ENCODE measurements at places on chromosomes 5 and 9.

DNA sequence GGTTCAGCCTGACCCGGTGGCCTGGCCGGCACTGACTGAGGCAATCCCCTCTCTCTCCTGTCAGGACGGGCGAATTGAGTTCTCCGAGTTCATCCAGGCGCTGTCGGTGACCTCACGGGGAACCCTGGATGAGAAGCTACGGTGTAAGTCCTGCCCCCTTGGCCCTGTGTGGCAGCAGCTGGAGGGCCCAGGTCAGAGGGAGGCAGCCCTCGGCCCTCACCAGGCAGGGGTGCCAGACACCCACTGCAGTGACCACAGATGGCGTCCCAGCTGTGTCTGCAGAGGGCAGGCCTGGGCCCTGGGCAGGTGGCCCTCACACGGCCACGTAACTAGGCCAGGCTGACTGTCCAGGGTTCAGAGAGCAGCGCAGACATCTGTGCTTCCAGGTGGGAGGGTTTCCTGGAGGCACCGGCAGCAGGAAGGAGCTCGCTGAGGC is 45.9 kb upstream of the HMCN2 start:
- DNase-seq = no peak

DNA sequence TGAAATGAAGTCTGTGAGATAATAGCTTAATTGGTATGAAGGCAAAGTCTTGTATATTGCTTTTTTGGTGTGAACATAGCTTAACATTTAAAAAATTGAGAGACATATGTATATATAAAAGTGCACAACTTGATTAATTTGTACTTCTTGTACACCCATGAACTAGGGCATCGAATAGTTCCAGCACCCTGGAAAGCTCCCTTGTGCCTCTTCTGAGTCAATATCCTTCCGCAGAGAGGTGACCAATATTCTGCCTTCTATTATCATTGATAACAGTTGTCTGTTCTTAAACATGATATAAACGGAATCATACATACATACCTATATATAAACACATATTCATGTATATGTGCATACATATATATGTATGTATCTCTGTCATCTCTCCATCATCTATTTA is 185.4 kb downstream of the PHF2 start:
- no peak for DNase-seq

GRCh38 chr5:94396687-94397086 is 221.7 kb downstream of the KIAA0825 start:
- no peak for DNase-seq

DNA sequence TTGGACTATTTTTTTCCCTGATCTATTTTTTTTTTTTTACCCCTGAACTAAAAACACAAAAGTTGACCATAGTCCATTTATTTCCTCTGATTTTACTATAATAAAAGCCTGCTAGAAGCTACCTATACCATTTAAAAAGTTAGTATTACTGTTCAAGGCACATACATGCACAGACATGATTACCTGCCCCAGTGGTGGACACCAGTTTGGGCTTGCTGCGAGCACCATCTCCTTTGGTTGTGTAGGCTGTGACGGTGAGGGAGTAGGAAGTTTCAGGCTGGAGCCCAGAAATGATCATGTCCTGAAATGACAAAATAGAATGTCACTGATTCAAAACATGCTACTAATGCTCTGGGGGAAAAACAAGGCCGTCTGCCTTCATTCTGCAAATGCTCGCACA is 693.1 kb upstream of the DMAC1 start:
- DNase-seq = no peak

DNA sequence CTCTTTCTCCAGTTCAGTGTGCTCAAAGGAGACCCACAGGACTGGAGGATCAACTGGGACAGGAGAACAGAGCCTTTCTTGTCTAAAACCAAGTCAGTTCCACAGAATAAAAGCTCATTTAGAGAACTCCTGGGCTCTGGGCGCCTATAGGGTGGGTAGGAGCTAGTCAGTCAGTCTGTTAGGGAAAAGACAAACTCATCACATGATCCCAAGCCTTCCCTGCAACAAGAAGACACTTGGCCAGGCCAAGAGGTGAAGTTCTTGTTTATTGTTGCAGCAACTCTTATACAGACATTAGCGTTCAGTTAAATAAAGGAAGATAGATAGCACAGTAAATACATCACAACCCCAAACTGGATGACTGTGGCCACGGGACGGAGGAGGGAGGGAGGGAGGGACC is 102.3 kb downstream of the ENTREP1 start:
- no peak for DNase-seq

- DNase-seq = no peak
Measured at GRCh38 chr5:5617024-5617423, 194.5 kb downstream of the ICE1 start.

GRCh38 chr5:161483721-161484120 is 62.8 kb downstream of the GABRB2 start:
- DNase-seq = no peak

DNA sequence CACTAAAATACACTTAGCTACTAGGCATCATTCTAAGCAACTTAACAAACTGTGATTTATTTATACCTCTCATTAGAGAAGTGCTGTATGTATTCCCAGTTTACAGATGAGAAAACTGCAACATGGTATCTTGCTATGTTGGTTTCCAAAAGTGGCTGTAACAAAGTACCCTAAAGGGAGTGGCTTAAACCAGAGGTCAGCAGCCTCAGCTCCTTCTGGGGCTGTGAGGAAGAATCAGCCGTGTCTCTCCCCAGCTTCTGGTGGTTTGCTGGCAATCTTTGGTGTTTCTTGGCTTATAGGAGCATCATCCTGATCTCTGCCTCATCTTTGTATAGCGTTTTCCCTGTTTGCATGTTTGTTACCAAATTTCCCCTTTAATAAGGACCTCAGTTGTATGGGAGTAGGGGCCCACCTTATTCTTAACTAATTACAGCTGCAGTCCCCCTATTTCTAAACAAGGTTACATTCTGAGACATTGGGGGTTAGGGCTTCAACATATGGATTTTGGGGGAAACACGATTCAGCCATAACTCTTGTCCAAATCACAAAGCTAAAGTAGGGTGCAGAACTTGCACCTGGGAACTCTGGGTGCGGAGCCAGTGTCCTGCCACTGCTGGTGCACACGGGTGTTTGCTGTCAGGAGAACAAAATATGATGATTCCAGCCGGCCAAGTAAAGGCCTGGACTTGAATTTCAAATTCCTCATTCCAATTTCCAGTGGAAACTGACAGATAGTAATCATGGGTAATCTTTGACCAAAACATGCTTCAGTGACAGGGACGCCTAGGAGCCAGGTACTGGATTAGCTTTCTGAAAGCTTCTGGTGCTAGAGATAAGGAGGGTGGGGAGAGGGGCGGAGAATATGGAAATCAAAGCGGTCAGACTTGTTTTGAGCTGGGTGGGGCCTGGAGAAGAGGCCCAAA is 43.3 kb downstream of the RAI14 start:
- DNase-seq = peak; percentile 80

GRCh38 chr9:34072868-34073590 is 24.3 kb upstream of the UBAP2 start:
- no peak for DNase-seq

- no peak for DNase-seq
Measured at GRCh38 chr5:134432174-134432573, 20.5 kb upstream of the CDKN2AIPNL start.

DNA sequence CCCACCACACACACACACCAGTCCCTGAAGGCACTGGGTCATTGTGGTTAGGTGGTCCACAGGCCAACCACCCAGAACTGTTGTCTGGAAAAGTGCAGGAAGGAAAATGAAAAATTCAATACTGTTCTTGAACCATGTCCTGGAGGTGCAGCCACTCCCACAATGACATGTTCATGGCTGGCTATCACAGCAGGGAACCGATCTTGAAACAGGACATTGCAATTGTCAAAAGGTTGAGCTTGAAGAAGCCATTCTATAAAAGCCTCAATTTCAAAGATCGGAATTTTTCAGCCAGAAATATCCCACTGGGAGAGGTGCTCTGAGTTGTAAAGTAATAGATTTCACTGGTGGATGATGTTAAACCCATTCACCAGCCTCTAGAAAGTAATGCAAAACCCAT is 218.2 kb downstream of the GNA14 start:
- no peak for DNase-seq

DNA sequence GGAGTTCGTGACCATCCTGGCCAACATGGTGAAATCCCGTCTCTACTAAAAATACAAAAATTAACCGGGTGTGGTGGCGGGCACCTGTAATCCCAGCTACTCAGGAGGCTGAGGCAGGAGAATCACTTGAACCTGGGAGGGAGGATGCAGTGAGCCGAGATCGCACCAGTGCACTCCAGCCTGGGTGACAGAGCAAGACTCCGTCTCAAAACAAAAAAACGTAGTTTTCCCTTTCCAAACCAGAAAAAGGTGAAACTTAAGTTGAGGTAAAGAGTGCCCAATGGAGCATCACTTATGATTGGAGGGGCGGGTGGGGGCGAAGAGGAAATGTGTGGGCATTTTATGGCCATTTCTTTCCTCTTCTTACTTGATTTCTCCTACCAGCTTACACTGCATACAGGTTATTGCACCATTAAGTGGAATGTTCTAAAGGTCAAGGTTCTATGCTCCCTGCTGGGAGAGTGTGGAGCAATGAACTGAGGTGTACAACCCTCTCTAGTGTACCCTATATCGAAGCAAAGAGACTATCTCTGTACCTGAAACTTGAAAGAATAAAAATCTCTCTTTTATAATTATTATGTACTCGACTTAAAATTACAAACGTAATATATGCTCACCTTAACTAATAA is 136.2 kb downstream of the DEPDC1B start:
- no peak for DNase-seq

DNA sequence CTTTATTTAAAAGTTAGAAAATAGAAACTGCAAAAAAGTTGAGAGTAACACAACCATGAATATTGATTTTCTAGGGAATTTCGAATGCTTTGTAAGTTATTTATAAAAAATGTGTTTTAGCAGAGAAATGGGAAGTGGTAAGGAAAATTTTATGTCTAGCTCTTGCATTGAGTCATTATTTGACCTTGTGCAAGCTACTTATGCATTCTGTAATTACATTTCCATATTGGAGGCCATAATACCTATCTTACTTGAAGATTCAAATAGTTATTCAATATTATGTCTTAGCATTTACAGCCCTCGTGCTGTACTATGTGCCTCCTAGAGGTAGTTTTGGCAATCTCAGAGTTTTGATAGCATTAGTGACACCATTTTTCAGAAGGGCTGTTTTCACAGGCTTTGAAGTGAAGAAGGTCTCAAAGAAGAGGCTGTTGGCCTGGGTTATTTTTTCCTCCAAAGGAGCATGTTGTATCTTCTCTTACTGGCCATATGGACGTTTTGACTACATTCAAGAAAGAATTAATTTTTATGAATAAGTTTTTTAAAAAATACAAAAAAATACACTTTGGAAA is 7.4 kb upstream of the DAP start:
- DNase-seq = peak; percentile 17

DNA sequence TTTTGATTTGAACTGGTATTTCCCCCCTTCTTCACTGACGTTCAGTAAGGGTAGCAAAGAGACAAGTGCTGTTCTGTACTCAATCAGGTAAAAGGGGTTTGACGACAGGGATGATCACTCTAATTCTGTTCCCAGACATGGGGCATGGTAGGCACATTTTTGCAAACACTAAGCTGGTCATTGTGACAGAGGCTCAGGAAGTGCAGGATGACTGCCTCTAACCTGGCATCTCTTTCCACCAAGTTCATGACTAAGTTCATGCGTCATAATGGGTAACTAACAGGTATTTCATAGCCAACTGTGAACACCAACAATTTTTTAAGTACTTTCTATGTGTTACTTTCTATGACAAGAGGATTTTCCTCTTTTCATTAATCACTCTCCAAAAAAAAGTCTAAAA is 166.5 kb downstream of the MAPKAP1 start:
- no peak for DNase-seq

- DNase-seq = no peak
Measured at GRCh38 chr9:15612962-15613361, 60.1 kb downstream of the CCDC171 start.

GRCh38 chr5:979100-979817 is 29.3 kb upstream of the NKD2 start:
- no peak for DNase-seq

DNA sequence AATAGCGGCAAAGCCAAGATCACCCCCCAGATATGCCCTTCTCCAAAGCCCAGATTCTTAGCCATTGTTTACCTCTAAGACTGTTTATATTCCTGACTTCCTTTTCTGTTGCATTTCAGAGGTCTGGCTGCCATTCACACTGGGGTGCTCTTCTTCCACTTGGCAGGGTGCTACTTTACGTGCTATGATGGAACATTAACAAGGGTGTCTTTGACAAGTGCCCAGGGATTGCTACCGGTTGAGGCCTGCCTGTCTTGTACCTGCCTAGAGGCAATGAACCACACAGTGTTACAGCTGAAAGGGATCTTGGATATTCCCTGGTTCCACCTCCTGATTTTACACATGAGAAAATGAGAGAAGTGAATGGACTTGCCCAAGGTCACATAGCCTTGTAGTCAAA is 352.1 kb upstream of the KIF2A start:
- DNase-seq = no peak

DNA sequence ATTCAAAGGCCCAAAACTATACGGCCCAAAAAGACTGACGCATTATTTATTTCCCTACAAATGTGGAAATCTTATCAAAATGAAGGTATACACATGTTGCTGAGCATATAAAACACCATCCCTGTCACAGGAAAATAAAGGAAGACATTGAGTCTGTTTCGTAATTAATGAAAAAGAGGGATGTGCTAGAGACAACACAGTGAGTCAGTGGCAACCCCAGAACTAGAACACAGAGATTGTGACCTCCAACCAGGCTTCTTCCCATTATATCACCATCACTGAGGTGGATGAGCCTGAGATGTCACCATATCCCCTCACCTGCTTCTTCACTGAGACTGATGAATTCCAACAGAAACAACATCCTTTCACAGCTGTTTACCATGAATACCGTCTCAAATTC is 3.8 kb downstream of the NDUFA8 start:
- no peak for DNase-seq

GRCh38 chr9:107827304-107827703 is 337.7 kb upstream of the KLF4 start:
- DNase-seq = peak; percentile 9

DNA sequence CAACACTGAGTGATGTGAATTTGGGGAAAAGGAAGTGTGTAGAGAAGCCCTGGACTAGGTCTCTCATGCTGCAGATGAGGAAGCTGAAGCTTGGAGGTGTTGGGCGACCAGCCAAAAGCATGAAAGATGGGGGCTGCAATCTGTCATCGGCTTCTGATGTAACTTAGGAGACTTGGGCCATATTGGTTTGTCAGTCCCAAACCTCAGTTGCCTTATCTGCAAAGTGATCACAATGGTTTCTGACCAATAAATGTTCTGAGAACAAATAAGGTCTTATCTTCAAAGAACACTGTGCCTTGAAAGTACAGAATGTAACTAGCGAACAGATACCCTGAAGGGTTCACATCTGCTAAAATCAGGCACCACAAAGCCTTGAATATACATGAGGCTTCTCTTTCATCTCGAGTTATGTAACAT is 198.4 kb upstream of the NR3C1 start:
- DNase-seq = peak; percentile 86

DNA sequence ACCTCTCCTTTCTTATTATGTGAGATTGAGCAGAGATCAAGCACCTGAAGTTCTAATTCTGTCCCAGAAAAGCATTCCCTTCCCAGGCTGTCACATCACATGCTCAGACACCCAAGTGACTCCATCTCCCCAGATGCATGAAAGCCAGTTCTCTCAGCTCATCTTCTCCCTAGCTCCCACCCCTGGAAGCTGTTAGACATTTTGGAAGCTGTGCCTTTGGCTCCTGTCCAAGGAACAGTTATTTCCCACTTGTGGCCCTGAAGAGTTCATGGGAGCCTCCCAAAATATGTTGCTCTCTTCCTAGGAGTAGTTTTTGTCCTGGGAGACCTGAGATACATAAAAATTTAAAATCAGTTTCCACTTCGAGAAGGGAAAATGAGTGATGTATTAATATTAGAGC is 161.4 kb upstream of the GAS1 start:
- DNase-seq = no peak

- DNase-seq = no peak
Measured at GRCh38 chr5:91164424-91164823, 218.7 kb downstream of the ARRDC3 start.

Measured in hematopoietic multipotent progenitor cell treated with erythropoietin and hydrocortisone succinate and interleukin-3 and kit ligand, for 6 days (in vitro differentiated cells).